CD14-positive monocyte (primary cell): ENCODE measurements at places on chromosomes 6 and 20. TPM values are rescaled to one million over a fixed set of nuclear protein-coding genes. Genes with fewer than 3 reads are reported as not detected.

GRCh38 chr6:13009461-13009860 lies 292.9 kb downstream of the PHACTR1 start:
- DNase-seq, result no peak

DNA sequence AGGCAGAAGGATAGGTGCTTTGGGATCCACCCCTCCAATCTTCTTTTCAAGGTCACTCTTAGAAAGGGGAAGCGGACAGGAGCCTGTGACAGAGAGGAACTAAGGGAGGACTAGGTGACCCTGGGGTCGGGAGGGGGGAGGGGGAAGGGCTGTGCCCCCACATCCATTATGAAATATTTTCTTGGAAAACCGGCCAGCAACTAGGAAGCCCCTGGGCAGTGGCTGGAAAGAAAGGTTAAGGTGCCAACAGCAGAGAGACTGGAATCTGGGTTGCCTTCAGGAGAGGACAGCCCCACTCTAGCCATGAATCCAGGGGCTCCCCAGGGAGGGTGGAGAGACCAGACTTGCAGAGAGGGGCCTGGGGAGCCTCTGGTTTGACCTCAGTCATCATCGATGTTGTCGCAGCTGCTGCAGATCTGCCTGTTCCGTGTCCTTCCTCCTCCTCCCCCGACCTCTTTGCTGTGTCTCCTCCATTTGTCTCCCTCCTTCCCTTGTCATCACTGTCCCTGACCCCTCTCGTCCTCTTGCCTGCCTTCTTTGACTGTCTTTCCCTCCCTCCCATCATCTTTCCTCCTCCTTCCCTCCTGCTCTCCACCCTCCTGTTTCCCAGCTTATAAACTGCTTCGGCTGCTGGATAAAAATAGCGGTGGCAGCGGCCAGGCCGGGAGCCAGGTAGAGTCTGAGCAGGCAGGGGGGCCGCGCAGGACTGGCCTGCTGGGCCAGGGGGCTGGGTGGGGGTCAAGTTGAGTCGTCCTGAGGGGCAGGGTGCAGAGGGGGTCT lies 3.2 kb downstream of the SLC29A1 start:
- DNase-seq, result peak; percentile 30

GRCh38 chr6:7243179-7243981 lies 69.6 kb downstream of the SSR1 start:
- peak; percentile 62 for DNase-seq

- no peak for DNase-seq
Observed at GRCh38 chr6:89690944-89691324, 52.4 kb upstream of the LYRM2 start.

GRCh38 chr6:97240222-97240621 lies 42.8 kb downstream of the MMS22L start:
- DNase-seq, result no peak

The REM1 gene
- not detected in 2 replicates for polyA plus RNA-seq
